IPS DF 19.7 (cell line): ENCODE measurements at places on chromosomes 7 and 10.

DNA sequence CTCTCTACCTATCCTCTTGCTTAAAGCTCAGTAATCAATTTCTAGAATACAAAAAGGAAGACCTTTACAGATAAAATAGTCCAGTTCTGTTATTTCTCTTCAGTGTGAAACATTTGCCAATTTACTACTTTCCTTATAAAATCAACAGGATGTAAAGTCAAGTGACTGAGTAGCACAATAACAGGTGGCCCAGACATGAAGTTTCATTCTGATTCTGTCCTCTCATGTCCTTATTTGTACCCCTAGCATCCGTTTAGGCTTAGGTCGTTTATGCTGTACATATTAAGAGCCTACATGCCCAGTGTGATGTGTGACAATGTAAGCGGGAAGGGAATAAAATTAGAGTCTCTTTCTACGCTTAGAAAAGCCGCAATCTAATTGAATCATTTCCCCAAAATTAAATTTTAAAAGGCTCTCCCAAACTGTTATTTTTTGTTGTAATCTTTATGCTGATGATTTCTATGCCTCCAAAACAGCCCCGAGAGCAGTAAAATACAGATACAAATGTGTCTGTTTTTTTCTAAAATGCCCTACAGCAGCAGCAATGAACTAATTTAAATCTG lies 29.1 kb downstream of the EPC1 start:
- no peak for DNase-seq

GRCh38 chr10:98340261-98340939 lies 72.4 kb upstream of the LOXL4 start:
- no peak for DNase-seq

- DNase-seq, result no peak
Observed at GRCh38 chr10:100167553-100168312, 18.1 kb downstream of the ERLIN1 start.

- no peak for DNase-seq
Observed at GRCh38 chr10:60040014-60040662, 133.8 kb upstream of the CCDC6 start.

GRCh38 chr10:78805176-78805575 lies 263.6 kb upstream of the ZMIZ1 start:
- DNase-seq, result no peak

GRCh38 chr7:79308192-79308591 lies 145.3 kb downstream of the MAGI2 start:
- no peak for DNase-seq

DNA sequence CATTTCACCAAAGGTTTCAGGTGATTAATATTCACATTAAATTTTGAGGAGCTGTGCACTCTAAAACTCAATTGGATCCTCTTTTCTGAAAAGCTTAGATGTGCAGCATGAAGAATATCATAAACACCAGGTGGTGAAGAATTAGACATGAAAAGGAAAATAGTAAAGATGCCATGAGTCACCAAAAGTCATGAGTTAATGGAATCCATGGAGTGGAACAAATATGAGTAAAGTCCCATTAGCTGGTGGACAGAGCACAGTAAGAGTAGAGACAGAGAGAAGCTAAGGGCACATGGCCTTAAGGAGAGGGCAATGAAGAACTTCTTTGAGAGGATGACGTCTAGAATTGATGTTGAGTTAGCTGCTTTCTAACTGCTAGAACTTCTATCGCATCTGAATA lies 271.6 kb downstream of the CSTF2T start:
- DNase-seq, result no peak

- DNase-seq, result no peak
Observed at GRCh38 chr7:42642699-42643098, 269.2 kb downstream of the C7orf25 start.

GRCh38 chr10:72541337-72541736 lies 84.5 kb downstream of the MICU1 start:
- no peak for DNase-seq

- DNase-seq, result no peak
Observed at GRCh38 chr7:158449266-158449665, 138.4 kb downstream of the PTPRN2 start.

- DNase-seq, result no peak
Observed at GRCh38 chr10:5070648-5071410, 23.4 kb upstream of the AKR1C3 start.

GRCh38 chr10:99292159-99292558 lies 37.0 kb upstream of the CNNM1 start:
- no peak for DNase-seq

DNA sequence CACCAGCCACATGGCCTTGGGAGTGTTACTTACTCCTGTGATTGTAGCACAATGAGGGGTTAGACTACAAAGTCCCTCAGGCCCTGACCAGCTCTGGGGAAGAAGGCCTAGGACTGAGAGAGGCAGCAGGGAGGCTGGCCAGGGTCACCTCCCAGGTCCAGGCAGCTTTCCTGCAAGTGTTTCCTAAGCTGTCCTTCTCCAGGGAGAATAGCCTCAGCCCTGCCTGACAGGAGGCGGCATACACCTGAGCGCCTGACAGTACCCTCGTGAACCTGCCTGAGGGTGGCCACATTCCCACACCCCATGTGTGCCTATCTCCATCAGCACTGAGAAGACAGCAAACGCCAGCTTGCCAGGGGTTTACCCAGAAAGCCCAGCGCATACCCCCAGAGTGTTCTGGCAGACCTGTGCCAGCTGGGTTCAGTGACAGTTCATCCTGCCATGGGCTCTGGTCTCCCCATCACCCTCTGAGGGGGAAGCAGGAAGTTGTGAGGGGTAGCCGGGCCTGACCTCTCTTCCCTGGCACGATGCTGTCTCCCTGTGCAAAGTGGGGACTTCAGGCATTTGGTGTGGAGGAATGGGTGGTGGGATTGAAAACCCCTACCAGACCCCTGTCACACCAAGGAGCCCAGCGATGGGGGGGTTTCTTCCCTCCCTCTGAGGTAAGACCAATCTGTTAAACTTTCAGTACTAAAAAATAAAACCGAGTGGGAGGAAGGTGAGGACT lies 56.3 kb upstream of the CAMK2B start:
- DNase-seq, result no peak

DNA sequence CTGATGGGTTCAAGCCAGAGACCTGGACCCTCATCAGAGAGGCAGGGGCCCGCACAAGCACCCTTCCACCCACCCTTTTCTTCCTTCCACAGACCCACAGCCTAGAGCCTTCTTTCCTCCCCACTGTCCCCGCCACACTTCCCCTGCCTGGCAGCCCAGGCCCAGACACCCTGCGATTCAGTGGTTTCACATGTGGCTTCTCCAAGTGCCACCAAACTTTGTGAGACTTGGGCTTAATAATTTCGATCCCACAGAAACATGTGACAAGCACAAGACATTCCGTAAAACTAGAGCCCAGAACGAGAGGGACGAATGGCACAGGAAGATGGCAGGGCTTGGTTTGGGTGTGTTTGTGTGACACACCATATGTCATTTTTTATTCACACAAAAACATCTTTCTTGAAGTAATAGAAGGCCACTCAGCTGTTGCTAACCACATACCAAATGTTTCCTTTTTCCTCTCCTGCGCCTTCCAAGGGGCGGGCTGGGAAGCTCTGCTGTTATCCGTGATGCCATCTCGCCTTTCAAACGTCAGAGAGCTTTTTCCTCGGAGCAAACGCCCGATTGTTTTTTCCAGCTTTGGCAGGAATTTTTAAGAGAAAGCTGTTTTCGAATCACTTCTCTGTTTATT lies 162.9 kb downstream of the GRK5 start:
- no peak for DNase-seq

GRCh38 chr10:78404296-78404695 lies 370.6 kb downstream of the RPS24 start:
- no peak for DNase-seq

DNA sequence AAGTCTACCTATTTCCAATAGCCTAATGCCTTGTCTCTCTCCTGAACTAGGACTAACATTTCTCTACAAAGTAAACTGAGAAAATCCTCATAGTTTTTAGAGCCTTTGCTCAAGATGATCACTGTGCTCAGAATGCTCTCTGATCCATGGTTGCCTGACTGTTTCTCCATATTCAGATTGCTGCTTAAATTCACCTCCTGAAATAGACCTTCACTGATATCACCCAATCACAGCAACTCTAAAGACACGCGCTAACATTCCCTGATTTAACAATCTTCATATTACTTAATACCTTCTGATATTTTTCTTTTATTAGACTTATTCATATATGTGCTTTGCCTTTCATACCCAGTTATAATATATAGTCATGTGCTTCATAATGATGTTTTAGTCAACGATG lies 148.9 kb upstream of the SP4 start:
- no peak for DNase-seq

DNA sequence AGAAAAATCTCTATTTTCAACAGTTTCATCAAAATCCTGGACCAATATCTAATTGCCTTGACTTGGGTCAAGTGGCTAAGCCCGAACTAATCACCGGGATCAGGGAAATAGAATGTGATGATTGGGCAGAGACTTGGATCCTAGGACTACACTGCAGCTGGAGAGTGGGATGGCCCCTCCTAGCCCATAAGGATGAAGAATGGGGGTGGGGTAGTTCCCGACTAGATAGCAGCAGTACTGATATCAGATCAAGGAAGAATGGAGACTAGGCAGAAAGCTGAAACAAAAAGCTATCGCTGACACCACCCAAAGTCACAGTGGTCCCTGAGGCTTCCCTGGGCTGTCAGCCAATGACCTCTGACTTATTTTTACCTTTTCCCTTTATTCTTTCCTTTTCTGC lies 160.4 kb upstream of the PHYHIPL start:
- no peak for DNase-seq

DNA sequence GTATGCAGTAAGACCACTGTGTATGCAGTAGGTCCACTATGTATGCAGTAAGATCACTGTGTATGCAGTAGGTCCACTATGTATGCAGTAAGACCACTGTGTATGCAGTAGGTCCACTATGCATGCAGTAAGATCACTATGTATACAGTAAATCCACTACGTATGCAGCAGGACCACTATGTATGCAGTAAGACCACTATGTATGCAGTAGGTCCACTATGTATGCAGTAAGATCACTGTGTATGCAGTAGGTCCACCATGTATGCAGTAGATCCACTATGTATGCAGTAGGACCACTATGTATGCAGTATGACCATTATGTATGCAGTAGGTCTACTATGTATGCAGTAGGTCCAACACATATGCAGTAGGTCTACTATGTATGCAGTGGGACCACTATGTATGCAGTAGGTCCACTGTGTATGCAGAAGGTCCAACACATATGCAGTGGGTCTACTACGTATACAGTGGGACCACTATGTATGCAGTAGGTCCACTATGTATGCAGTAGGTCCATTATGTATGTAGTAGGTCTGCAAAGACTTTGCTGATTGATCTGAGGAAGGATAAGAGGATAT lies 313.6 kb downstream of the ADARB2 start:
- DNase-seq, result no peak

DNA sequence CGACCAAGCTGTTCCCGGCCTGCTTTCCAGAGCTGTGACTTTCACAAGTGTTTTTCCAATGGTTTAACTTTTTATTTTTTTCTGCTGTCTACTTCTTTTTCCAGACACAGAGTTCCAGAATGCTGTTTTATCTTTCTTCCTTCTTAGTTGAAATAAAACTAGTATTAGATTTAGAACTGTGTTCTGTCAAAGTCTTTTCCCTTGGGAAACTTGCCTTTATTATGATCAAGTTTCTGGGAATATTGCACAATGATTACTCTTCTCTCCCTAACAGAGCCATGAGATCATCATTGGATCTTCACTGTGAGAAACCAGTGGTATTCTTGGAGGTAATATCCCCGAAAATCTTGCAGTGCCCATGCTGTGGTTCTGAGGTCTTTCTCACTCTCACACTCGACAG lies 104.9 kb upstream of the KCND2 start:
- DNase-seq, result no peak

DNA sequence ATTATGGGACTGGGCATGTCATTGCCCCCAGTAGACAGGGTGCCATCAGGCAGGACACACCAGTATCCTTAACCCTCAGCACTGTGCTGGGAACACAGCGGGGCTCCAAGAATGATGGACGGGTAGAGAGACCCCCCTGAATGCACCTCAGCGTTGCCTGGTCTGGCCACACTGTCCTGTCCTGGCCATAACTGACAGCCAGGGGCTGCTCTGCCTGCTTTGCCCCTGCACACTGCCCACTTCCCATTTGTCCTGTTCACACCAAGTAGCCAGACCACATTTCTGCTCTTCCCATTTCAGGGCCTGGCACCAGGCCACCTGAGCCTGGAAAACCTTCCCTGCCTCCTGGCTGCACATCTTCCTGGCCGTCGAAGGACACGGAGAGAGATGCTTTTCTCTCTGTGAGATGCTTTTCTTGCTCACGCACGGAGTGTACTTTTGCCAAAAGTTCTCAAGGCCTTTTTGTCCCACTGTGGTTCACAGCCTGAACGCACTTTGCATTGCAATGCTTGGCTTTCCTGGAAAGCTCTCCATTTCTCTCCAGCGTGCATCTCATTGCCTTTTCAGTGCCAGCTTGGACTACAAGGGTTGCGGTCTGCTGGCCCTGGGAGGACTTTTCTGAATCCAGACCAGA lies 131.0 kb upstream of the EEPD1 start:
- DNase-seq, result no peak

DNA sequence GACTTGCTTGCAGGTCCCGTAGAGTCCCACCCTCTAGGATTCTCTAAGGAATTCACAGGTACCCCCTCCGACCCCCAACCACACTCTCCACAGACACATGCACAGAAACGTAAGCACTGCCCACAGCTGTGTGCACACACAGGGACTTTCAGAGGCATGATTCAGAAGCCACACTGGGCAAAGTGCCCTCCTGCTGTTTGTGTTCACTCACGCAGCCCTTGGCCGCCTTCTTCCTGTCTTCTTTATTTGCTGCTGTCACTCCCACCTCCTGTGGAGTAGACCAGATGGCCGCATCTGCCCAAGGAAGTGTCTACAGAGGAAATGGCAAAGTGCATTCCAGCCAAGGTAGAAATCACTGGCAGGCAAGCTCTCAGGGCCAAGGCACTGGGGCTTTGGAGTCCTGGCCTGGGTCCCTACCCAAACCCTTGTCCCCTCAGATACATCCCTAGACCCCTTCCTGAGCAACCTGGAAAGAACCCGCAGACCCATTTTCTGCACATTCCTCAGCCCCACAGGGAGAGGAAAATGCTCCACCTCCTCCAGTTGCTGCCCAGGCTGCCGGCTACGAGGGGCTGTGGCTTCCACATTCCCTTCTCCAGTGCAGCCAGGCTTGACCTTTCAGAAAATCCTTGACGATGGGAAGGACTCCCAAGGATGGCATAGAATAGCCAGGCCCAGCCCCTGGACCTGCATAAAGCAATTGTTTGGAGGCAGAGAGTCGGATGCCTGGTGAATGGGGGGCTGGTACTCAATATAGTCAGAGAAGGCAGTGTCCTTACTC lies 21.6 kb upstream of the GIMAP8 start:
- DNase-seq, result no peak

DNA sequence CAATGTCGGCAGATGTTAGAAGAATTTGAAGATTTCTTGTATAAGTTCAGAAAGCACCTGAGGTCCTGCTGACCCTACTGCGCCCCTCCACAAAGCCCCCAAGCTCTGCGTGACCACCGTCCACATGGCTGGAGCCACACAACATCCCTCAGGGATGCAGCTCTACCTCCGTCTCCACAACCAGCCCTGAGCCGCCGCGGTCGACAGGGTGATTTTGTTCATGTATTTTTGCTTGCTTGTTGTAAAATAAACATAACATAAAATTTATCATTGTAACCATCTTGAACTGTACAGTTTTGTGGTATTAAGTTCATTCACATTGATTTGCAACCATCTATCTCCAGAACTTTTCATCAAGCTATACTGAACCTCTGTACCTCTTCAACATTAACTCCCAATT lies 50.5 kb downstream of the CPXM2 start:
- DNase-seq, result no peak
